ENCODE measurements at places on chromosomes 7 and 10.
A peak's percentile ranks its signal among the peaks of the same experiment; 100 is the strongest.

- DNase-seq = no peak
Measured at GRCh38 chr10:70695241-70696030, 23.1 kb downstream of the ADAMTS14 start.

DNA sequence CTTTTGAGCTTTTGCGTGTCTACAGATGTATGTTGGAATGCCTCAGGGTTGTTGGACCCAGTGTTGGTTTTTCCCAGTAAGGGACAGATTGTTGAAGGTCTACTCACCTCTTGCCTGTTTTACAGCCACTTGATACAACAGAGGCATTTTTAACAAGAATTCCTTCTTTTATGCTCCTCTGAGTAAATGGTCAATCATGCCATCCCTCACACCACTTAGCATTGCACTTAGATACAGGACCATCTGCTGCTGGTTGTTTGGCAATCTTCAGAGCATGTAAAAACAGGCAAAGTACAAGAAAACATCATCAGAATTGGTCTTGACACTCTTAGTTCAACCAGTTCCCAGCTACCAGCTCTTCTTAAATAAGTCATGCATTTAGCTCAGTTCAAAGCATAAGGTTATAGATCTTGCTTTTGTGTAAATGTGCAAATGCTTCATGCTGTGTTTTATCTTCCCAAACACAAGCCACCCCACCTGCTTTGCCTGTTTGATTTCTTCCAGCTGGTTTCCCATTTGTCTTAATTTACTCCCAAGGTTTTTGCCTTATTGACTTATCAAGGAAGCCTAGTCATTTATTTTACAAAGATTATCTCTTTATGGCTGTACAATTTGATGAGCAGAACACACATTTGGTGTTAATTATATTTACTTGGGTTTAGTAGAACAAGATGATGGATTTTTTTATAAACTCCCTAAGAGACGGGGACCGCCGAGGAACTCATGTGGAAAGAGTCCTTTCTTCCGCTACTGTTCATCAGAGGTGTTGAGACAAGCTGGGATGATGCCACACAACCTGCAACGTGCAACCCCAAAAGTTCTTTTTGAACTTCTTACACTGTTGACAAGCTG, 136.6 kb downstream of the AHR start:
- DNase-seq = peak; percentile 1

DNA sequence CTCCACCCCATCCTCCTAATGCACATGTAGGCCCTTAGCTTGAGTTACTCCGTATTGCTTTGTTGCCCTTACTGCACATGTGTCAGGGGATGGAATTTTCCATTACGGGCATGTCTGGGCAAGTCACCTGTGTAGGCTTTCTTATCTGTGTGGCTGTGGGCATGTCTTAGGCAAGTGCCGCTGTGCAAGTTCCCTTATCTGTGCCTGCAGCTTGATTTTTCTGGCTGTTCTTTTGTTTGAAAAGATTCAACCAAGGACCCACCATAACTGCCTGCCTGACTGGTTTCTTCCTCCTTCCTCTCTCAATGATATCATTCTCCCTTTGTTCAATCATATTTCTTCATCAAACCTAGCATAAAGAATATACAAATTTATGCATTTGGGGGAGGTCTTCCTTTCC, 88.5 kb downstream of the AKR1D1 start:
- DNase-seq = no peak

GRCh38 chr7:90720984-90721760, 125.1 kb downstream of the CDK14 start:
- DNase-seq = no peak

DNA sequence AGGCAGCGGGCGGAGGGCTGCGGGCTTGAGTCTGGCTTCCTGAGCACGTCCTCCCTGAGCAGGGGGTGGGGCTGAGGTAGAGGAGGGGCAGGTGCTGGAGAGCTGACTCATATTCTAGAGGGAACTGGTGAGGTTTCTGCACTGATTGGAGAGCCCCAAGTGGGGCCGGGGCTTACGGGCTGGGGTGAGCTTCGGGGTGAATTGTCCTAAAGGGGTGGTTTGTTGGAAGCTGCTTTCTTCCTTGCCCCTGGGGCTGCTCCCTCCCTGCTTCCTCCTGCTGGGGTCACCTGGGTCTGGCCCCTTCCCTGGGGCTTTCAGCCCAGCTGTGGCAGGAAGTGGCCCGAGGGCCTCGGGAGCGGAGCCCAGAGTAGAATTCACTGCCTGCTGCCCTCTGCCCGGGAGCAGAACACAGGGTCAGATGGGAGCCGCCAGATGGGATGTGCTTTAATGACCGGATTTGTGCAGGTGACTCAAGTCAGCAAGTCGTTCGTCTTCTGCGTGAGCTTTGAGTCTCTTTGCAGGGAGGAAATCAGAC, 48.6 kb downstream of the FAM20C start:
- no peak for DNase-seq

GRCh38 chr7:93813514-93813913, 77.0 kb downstream of the TFPI2 start:
- no peak for DNase-seq

DNA sequence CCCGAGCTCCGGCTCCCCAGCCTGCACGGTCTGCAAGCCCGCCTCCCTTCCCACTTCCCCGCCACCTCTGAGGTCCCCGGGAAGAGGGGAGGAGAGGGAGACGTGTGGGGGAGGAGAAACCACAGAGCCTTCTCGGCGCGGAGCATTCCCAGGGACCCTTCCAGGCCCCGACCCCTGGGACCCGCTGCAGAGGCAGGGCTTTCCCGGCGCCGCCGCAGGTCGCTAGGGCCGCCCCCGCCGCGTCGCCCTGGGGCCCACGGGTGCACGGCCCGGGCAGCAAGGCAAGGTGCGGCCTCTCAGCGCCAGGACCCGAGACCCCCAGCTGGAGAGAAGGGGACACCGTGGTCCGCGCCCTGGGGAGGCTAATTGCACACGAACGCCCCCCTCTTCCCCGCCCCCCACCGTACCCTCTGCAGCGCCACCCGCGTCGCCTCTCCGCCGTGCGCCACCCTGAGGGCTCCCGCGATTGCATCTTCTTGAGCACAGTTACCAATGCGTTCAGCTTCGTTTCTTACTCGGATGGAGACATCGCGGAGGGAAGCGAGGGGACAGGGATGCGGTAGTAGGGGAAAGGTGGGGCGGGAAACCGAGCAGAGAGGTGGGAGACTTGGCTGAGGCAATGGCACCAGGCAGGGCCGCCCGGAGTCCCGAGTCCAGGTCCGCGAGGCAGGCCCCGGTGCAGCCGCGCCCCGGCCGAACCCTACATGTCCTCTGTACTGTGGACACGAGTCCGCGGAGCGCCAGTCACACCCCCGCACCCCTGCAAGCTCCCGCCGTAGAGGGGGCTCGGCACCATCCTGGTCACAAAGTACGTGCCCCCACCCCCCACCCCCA, 28.9 kb downstream of the SKIDA1 start:
- peak; percentile 42 for DNase-seq

DNA sequence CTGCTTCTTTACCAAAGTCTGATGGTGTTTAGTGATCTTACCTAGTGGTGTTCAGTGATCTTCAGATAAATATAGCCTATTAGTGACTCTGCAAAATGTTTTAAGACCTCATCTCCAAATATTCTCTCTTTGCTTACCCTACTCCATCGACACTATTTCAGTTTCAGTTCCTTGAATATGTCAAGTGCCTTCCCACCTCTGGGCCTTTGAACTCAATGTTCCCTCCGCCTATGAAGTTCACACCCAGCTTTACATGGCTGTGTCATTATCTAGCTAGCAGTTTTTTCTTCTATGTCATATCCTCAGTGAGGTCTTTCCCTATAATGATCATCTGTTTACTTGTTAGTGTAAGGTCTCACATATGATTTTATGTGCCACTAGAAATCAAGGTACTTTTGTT, 322.6 kb downstream of the DGKB start:
- no peak for DNase-seq

All from NCI-H187 (cell line).